H9 (cell line): ENCODE measurements at places on chromosomes 12 and 14. TPM values are rescaled to one million over a fixed set of nuclear protein-coding genes. Genes with fewer than 3 reads are reported as not detected.

Gene PMEL
- total RNA-seq: 71.0 and 72.6 TPM in 2 replicates

- H3K4me3 ChIP-seq: no peak overlapping the region
- no peak for DNase-seq
- H3K27me3 ChIP-seq: no peaks in the 10 kb centered on the region
Observed at GRCh38 chr12:96143827-96144565, 50.2 kb upstream of the ELK3 start.

Gene FSCB
- not detected in 2 replicates for total RNA-seq

DNA sequence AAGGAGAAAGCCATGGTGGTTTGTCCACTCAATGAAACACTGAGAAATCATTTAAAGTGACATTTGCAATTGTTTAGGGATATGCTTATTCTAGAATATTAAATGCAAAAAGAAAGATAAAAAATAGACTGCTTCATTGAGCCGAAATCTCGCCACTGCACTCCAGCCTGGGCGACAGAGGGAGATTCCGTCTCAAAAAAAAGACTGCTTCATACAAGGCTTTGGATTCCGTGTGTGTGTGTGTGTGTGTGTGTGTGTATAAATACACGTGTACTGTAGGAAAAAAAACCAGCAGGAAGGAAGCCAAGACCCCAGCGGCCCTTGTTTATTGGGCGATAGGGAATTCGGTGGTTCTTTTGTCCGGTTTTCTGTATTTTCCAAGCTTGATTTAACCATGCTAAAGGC, 3.2 kb upstream of the ZNF839 start:
- no peak for DNase-seq
- no peak overlapping the region for H3K27ac ChIP-seq
- peak overlapping the region; percentile 88 for H3K4me3 ChIP-seq
- H3K4me1 ChIP-seq: no peaks in the 10 kb centered on the region; the same call in 1 of the 2 replicates
- no peaks in the 10 kb centered on the region; the same call in 2 of the 3 replicates for H3K36me3 ChIP-seq
- no peaks in the 10 kb centered on the region; the same call in 1 of the 2 replicates for H3K27me3 ChIP-seq

DNA sequence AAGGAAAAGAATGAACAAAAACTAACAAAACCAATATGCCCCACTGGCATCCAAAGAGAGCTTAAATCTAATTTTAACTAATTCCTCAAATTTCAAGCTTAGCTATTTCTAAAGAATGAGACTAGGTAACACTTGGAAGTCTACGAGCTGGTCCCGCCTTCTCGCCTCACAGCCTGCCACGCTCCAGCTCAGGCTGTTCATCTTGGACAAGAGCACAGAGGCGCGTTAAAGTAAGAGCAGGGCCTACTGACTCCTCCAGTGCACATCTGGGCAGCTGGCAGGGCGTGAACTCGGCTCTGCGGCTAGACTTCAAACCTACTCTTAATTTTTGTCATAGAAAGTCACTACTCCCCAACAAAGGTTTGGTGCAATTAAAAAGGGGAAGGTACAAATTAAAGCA, 64.6 kb downstream of the DICER1 start:
- DNase-seq: no peak
- no peaks in the 10 kb centered on the region for H3K4me1 ChIP-seq
- H3K27me3 ChIP-seq: no peaks in the 10 kb centered on the region
- peaks cover 21% of the 10 kb centered on the region; the same call in 2 of the 3 replicates for H3K36me3 ChIP-seq

DNA sequence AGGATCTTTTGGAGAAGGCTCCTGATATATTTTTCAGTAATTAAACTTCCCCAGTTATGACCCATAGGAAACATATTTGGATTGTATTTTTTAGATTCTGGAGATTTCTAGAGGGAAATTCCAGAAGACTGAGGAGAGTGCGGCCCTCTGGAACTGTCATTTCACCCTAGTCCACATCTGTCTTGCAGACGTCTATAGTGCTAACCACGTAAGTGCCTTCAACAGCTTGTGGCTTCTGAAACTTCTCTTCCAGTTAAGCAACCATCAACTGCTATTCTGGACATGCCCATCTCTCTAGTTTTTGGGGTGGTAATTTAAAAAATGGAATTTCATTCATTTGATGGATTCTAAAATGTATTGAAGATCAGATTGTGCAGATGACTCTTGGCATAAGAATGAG, 1098.8 kb downstream of the TMEM121 start:
- peaks cover 19% of the 10 kb centered on the region for H3K36me3 ChIP-seq
- H3K4me3 ChIP-seq: no peak overlapping the region
- no peak for DNase-seq
- H3K27ac ChIP-seq: no peak overlapping the region
- no peaks in the 10 kb centered on the region for H3K4me1 ChIP-seq

DNA sequence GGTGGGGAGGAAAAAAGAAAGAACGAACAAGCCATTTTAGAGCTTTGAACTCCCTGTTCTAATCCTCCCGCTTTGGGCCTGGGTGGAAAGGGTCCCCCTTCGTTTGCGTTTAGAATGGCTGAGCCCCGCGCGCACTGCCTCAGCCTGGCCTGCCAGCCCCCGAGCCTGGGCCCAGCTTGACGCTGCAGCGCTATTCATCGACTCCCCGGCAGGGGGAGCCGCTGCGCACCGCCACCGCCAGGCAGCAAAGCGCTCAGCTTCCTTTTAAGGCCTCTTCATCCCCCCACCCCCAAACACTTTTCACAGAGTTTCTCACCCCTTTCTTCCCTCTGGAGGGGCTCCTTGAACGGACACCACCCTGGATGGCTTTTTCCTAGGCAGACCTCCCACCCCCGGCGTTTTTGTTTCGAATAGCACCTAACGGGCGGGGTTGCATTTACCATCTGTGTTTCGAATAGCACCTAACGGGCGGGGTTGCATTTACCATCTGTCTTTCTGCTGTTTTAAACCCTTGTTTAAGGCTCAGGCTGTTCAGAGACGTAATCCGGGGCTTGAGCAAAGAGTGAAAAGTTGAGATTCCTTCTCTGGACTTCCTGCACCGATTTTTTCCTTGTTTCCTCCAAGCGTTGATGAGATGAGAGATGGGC, 56.4 kb upstream of the PIWIL1 start:
- no peak overlapping the region for H3K4me3 ChIP-seq
- peaks cover 11% of the 10 kb centered on the region for H3K36me3 ChIP-seq
- H3K4me1 ChIP-seq: no peaks in the 10 kb centered on the region
- DNase-seq: peak; percentile 87
- no peak overlapping the region for H3K27ac ChIP-seq
- H3K27me3 ChIP-seq: no peaks in the 10 kb centered on the region

DNA sequence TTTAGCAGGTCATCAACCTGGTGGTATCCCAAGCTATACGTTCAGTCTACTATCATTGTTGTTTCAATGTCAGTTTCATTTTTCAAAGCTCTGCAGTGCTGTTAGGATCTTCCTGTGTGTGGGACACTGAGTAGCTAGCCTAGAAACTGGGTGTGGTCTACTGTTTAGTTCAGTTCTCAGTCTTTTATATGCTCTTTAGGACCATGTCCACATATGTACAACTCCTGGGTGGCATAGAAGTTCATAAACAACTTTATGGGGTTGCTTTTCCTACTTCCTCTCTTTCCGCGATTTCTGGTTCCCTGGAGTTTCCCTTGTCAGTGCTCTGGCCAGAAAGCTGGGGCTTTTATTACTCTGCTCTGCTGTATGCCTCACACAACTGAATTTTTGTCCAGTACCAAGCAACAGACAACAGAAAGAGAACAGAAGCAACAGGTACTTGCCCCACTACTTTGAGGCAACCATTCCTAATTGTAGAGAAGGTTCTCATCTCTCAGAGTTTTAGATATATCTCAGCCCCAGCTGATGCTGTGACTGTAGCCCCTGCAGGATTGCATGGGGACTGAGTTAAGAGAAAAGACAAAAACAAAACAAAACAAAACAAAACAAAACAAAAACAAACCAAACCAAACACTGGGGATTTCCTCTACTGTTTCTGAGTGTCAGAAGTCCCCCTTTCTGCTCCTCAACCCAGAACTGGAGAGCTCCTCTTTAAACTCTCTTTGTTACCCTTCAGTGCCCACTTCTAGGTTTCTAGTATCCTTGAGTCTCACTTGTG, 30.3 kb downstream of the MIS18BP1 start:
- DNase-seq: no peak
- peaks cover 15% of the 10 kb centered on the region; the same call in 2 of the 3 replicates for H3K36me3 ChIP-seq
- no peak overlapping the region for H3K4me3 ChIP-seq
- no peaks in the 10 kb centered on the region for H3K27me3 ChIP-seq
- H3K4me1 ChIP-seq: no peaks in the 10 kb centered on the region
- H3K27ac ChIP-seq: no peak overlapping the region

DNA sequence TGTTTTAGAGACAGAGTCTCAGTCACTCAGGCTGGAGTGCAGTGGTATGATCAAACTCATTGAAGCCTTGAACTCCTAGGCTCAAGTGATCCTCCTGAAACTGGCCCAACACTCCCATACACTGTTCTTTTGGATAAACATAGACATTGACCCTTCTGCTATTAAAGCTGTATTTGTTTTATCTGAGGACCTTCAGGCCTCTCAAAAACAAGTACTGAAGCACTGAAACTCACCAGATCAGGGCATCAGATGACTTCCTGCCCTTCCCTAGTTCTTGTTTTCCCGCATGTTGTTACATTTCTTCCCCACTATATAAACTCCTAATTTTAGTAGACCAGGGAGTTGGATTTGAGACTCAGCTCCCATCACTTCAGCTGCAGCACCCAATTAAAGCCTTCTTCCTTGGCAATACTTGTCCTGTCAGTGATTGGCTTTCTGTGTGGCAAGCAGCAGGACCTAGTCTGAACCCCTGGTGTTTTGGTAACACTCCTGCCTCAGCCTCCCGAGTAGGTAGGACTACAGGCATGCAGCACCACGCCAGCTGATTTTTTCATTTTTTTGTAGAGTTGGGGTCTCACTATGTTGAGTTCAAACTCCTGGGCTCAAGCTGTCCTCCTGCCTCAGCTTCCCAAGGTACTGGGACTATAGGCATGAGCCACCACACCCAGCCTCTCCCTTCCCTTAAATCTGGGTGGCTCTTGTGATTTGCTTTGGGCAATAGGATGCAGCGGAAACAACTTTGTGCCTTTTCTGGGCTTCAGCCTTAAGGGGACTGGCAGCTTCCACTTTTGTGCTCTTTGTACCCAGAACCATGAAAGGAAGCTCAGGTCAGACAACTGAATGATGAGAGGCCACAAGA, 12.5 kb upstream of the IFT81 start:
- DNase-seq: peak; percentile 14
- H3K27me3 ChIP-seq: no peaks in the 10 kb centered on the region
- peaks cover 2% of the 10 kb centered on the region; the same call in 1 of the 2 replicates for H3K4me1 ChIP-seq
- no peak overlapping the region for H3K4me3 ChIP-seq

DNA sequence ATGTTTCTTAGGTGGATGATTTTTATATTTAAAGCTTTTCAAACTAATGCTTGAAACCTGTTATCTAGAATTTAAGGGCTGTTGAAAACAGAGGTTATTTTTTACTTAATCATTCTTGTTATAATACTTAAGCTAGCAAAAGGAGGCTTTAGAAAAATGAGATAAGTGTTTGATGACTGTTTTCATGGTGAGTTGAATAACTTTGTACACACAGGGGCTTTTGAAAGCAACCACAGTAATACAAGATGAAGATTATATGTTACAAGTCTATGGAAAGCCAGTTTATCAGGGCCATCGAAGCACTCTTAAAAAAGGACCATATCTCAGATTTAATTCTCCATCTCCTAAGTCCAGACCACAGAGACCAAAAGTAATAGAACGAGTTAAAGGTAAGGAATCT, 33.3 kb downstream of the KIAA0586 start:
- H3K4me1 ChIP-seq: no peaks in the 10 kb centered on the region
- no peak for DNase-seq
- no peak overlapping the region for H3K4me3 ChIP-seq
- no peaks in the 10 kb centered on the region for H3K27me3 ChIP-seq
- H3K36me3 ChIP-seq: no peaks in the 10 kb centered on the region

GRCh38 chr14:100416921-100417860, 94.1 kb downstream of the SLC25A47 start:
- no peak overlapping the region for H3K27ac ChIP-seq
- H3K36me3 ChIP-seq: no peaks in the 10 kb centered on the region; the same call in 2 of the 3 replicates
- no peaks in the 10 kb centered on the region for H3K4me1 ChIP-seq
- H3K27me3 ChIP-seq: no peaks in the 10 kb centered on the region
- DNase-seq: peak; percentile 89

GRCh38 chr12:123150275-123150743, 581 bp downstream of the PITPNM2 start:
- H3K4me3 ChIP-seq: peak overlapping the region; percentile 85
- peaks cover 17% of the 10 kb centered on the region; the same call in 1 of the 2 replicates for H3K27me3 ChIP-seq
- H3K36me3 ChIP-seq: no peaks in the 10 kb centered on the region
- H3K4me1 ChIP-seq: peaks cover 2% of the 10 kb centered on the region; the same call in 1 of the 2 replicates
- H3K27ac ChIP-seq: no peak overlapping the region

Gene CCDC197
- not detected in 2 replicates for total RNA-seq

- no peaks in the 10 kb centered on the region; the same call in 1 of the 2 replicates for H3K4me1 ChIP-seq
- no peak overlapping the region for H3K27ac ChIP-seq
- no peaks in the 10 kb centered on the region; the same call in 2 of the 3 replicates for H3K36me3 ChIP-seq
- DNase-seq: no peak
Observed at GRCh38 chr12:67705394-67706370, 57.1 kb downstream of the DYRK2 start.

Gene FBRSL1
- total RNA-seq: 90.8 and 92.3 TPM in 2 replicates

Gene TUBA1B
- total RNA-seq: 2,063 and 2,102 TPM in 2 replicates

- no peak for DNase-seq
- H3K4me3 ChIP-seq: no peak overlapping the region
- H3K4me1 ChIP-seq: no peaks in the 10 kb centered on the region
- H3K27ac ChIP-seq: no peak overlapping the region
- H3K36me3 ChIP-seq: no peaks in the 10 kb centered on the region
- no peaks in the 10 kb centered on the region for H3K27me3 ChIP-seq
Observed at GRCh38 chr12:24488091-24488596, 460.8 kb downstream of the BCAT1 start.

Gene RNASE7
- total RNA-seq: not detected in 2 replicates

- no peaks in the 10 kb centered on the region for H3K27me3 ChIP-seq
- H3K4me3 ChIP-seq: no peak overlapping the region
- H3K27ac ChIP-seq: no peak overlapping the region
- no peak for DNase-seq
- peaks cover 2% of the 10 kb centered on the region; the same call in 1 of the 3 replicates for H3K36me3 ChIP-seq
Observed at GRCh38 chr12:71160585-71160984, 2.8 kb upstream of the TSPAN8 start.

Gene MYRFL
- total RNA-seq: 0.57 and 0.64 TPM in 2 replicates

DNA sequence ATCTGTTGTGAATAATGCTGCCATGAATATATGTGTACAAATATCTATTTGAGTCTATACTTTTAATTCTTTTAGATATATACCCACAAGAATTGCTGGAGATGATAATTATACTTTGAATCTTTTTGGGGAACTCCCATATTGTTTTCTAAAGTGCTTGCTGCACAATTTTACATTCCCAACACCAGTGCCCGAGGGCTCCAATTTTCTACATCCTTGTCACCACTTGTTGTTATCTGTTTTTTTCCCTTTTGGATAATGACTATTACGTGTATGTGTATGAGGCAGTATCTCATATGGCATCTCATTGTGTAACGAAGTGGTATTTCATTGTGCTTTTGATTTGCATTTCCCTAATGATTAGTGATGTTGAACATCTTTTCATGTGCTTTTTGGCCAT, 127.1 kb downstream of the SUDS3 start:
- no peak for DNase-seq
- no peaks in the 10 kb centered on the region for H3K36me3 ChIP-seq
- no peak overlapping the region for H3K27ac ChIP-seq
- H3K4me3 ChIP-seq: no peak overlapping the region
- no peaks in the 10 kb centered on the region for H3K27me3 ChIP-seq
- H3K4me1 ChIP-seq: no peaks in the 10 kb centered on the region; the same call in 1 of the 2 replicates
